ENCODE measurements at places on chromosomes 5 and 9. TPM values are rescaled to one million over a fixed set of nuclear protein-coding genes. Genes with fewer than 3 reads are reported as not detected.

The FAM81B gene
- not detected for total RNA-seq

The HTR1A gene
- total RNA-seq = not detected

The CRB2 gene
- not detected for total RNA-seq

The CCDC192 gene
- total RNA-seq = not detected

The PAEP gene
- total RNA-seq = not detected

The PCDHB6 gene
- total RNA-seq = 0.08 TPM

The SLC36A2 gene
- not detected for total RNA-seq

The ACOT12 gene
- not detected for total RNA-seq

The PCDHB1 gene
- total RNA-seq = not detected

The PROP1 gene
- not detected for total RNA-seq

The CCNI2 gene
- not detected for total RNA-seq

The FCN2 gene
- not detected for total RNA-seq

The FREM1 gene
- total RNA-seq = under 0.01 TPM

The EEIG1 gene
- total RNA-seq = 5.9 TPM

The MAP1B gene
- 145 TPM for total RNA-seq

The FOXD1 gene
- 2.5 TPM for total RNA-seq

The CLIC3 gene
- 4.6 TPM for total RNA-seq

The KIAA1958 gene
- 0.68 TPM for total RNA-seq

The TAS2R1 gene
- total RNA-seq = not detected

The UTP15 gene
- 8.5 TPM for total RNA-seq

The FUBP3 gene
- total RNA-seq = 40.6 TPM

The NADK2 gene
- total RNA-seq = 28.1 TPM

The MYORG gene
- total RNA-seq = 0.35 TPM

The CNTNAP3B gene
- total RNA-seq = 25.9 TPM

The SEMA6A gene
- 0.08 TPM for total RNA-seq

The ALDH1A1 gene
- total RNA-seq = 28.2 TPM

The INVS gene
- total RNA-seq = 28.2 TPM

The PFN3 gene
- total RNA-seq = not detected

The KIAA0825 gene
- total RNA-seq = 1.4 TPM

The SLC46A2 gene
- not detected for total RNA-seq

The FGF1 gene
- 3.8 TPM for total RNA-seq

The PCDHB14 gene
- total RNA-seq = 0.59 TPM

The PPP3R2 gene
- not detected for total RNA-seq

The PPP2R2B gene
- total RNA-seq = not detected

The DMRT3 gene
- not detected for total RNA-seq

The GRXCR2 gene
- not detected for total RNA-seq

The ANKRD31 gene
- 0.08 TPM for total RNA-seq

The MINAR2 gene
- total RNA-seq = not detected

The IL9 gene
- total RNA-seq = not detected

The IFT74 gene
- total RNA-seq = 17.9 TPM

The PDGFRB gene
- total RNA-seq = 52.9 TPM

Data from smooth muscle cell of the coronary artery (primary cell).